ENCODE measurements at places on chromosomes 7 and 10. TPM values are rescaled to one million over a fixed set of nuclear protein-coding genes. Genes with fewer than 3 reads are reported as not detected.

HECTD2 gene
- 2.7 TPM for total RNA-seq

AKR1C4 gene
- total RNA-seq = 0.24 TPM

PAPOLB gene
- not detected for total RNA-seq

DRGX gene
- not detected for total RNA-seq

UBE3C gene
- total RNA-seq = 56.2 TPM

APBB1IP gene
- 6.8 TPM for total RNA-seq

PDZD7 gene
- 0.67 TPM for total RNA-seq

Data from A549 treated with GW870086 at 1 μM for 4 hours (cell line).